ENCODE measurements at places on chromosomes 6 and 20. TPM values are rescaled to one million over a fixed set of nuclear protein-coding genes. Genes with fewer than 3 reads are reported as not detected.

DNA sequence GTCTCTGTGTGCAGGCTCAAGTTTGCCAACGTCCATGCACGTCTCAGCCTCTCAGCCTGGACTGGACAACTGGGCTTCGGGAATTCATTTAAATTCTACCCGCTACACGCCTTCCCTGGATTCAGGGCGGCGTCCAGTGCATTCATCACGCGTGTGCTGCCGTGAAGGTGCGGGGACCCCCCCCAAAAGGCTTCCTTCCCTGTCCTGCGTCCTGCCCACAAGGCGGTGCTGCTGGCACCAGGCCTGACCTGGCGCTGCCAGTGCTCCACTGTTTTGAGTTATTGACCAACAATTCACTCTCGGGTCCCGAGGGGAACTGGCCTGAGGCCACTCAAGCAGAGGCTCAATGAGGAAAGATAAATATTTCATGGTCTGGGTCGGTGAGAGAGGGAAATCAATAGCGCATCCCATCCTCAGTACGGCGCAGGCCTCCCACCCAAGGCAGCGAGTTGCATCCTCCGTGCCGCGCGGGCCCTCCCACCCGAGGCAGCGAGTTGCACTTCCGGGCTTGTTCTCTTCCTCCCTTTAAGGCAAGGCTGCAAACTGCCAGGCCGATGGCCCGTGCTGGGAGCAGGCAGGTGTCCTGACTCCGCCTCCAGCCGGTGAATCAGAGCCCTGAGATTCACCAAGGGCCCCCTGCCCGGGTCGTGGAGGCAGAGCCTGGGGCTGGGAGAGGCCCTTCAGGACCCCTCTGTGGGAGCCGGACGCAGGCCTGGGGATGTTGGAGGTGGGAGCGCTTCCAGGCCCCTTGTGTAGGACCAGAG, 22.8 kb upstream of the BHLHE23 start:
- peaks cover 86% of the 10 kb centered on the region for H3K27me3 ChIP-seq
- no peak overlapping the region for H3K4me3 ChIP-seq
- no peaks in the 10 kb centered on the region for H3K36me3 ChIP-seq

DNA sequence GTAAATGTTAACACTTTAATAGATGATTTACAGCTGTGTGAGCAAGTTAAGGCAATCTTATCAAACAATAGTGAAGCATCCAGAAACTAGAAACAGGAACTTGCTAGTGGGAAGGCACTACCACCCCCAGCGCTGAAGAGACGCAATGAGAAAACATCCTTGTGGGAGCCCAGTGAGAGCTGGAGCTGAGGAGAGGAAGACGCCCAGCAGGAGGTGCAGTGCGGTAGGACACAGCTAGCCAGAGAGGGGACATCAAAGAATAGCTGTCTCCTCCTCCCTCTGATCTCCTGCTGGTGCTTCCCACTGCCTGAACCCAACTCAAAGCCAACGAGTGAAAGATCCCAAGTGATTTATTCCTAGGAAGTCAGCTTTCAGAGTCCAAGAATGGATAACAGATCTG, 140.3 kb downstream of the COL12A1 start:
- no peaks in the 10 kb centered on the region for H3K4me1 ChIP-seq
- H3K27ac ChIP-seq, result no peak overlapping the region
- no peaks in the 10 kb centered on the region for H3K27me3 ChIP-seq

- H3K36me3 ChIP-seq, result no peaks in the 10 kb centered on the region
- DNase-seq, result no peak
- no peak overlapping the region for H3K4me3 ChIP-seq
Measured at GRCh38 chr6:101878554-101879276, 485.2 kb downstream of the GRIK2 start.

The DZANK1 gene
- 0.63 TPM for total RNA-seq

- peak; percentile 37 for DNase-seq
- no peaks in the 10 kb centered on the region for H3K4me1 ChIP-seq
- no peaks in the 10 kb centered on the region for H3K36me3 ChIP-seq
- no peaks in the 10 kb centered on the region for H3K27me3 ChIP-seq
- H3K4me3 ChIP-seq, result no peak overlapping the region
Measured at GRCh38 chr20:23114018-23114417, 27.9 kb upstream of the CD93 start.

DNA sequence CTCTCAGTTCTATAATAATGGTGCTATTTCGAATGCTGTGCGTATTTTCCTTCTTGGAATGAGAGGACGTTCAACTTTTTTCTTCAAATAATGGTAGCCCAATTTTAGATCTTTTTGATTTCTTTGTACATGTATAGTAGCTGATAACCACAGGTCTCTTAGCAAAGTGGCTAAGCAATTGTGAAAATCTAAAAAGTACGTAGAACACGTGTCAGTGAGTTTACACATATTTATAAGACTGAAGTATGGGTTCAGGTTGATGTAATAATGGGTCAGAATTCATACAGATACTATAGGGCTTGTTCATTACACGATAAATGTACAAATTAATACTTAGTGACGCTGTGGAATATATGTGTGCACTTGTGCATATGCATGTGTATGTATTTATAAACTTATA, 1.3 kb downstream of the SMIM13 start:
- peaks cover 18% of the 10 kb centered on the region for H3K4me1 ChIP-seq
- H3K27me3 ChIP-seq, result no peaks in the 10 kb centered on the region
- H3K27ac ChIP-seq, result peak overlapping the region; percentile 94
- H3K4me3 ChIP-seq, result peak overlapping the region; percentile 90

GRCh38 chr20:31485450-31486339, 10.6 kb downstream of the REM1 start:
- H3K27ac ChIP-seq, result peak overlapping the region; percentile 68
- H3K4me3 ChIP-seq, result peak overlapping the region; percentile 44
- no peaks in the 10 kb centered on the region for H3K36me3 ChIP-seq
- no peaks in the 10 kb centered on the region for H3K4me1 ChIP-seq
- peaks cover 7% of the 10 kb centered on the region for H3K27me3 ChIP-seq

DNA sequence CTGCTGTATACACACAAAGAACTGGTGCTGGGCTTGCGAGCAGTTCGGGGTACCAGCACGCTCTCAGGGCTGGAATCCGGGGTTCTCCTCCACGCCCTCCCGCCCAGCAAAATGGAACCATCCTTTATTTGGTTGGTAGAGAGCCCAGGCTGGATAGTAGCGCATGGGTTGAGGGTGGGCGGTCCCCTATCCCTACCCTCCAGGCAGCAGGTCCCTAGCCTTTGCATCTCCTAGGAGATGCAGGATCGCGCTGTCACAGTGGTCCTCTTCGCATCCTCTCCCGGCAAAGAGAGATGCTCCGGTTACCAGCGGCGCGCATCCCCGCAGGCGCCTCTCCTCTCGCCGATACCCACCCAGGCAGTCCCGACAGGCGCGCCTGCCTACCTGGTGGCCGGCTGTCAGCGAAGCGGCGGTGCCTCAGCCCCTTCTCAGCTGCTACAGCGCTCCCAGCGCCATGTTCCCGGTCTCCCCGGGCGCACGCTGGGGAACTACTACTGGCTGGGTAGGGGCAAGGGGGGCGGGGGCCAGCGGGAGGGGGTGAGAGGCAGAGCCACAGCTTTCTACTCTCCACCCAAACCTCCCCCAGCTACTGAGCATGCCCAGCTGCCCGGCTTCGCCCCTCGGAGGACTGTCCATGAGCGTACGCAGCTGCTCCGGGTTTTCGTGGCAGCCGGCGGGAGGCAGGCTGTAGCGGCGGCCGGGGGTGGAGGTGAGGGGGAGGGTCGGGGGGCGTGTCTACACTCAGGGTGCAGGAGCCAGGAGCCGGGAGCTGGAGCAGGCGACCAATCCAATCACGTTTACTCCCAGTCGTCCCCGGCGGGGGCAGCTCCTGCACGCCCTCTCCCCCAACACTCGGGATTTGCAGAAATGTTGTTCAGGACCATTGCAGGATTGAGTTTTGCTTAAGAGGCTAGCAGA, at the start of gene PAK5:
TSS of gene PAK5 (minus strand) at position 699 of the 918 bp plus-strand sequence. CDS start 194,748 bp downstream, outside the sequence.
- H3K27me3 ChIP-seq, result peaks cover 29% of the 10 kb centered on the region
- no peaks in the 10 kb centered on the region for H3K36me3 ChIP-seq
- no peak for DNase-seq
- H3K27ac ChIP-seq, result no peak within 1 kb of the TSS

The NOTCH4 gene
- total RNA-seq, result 6.8 TPM

GRCh38 chr6:55617272-55617671, 38.3 kb upstream of the HMGCLL1 start:
- no peaks in the 10 kb centered on the region for H3K4me1 ChIP-seq
- no peak overlapping the region for H3K27ac ChIP-seq
- no peak overlapping the region for H3K4me3 ChIP-seq
- H3K36me3 ChIP-seq, result no peaks in the 10 kb centered on the region

The ZC3H12D gene
- total RNA-seq, result 0.03 TPM
